GM12892 (cell line): ENCODE measurements at places on chromosomes 11 and 22.

- no peak for DNase-seq
Measured at GRCh38 chr11:40276960-40277359, 1182.5 kb downstream of the LRRC4C start.

DNA sequence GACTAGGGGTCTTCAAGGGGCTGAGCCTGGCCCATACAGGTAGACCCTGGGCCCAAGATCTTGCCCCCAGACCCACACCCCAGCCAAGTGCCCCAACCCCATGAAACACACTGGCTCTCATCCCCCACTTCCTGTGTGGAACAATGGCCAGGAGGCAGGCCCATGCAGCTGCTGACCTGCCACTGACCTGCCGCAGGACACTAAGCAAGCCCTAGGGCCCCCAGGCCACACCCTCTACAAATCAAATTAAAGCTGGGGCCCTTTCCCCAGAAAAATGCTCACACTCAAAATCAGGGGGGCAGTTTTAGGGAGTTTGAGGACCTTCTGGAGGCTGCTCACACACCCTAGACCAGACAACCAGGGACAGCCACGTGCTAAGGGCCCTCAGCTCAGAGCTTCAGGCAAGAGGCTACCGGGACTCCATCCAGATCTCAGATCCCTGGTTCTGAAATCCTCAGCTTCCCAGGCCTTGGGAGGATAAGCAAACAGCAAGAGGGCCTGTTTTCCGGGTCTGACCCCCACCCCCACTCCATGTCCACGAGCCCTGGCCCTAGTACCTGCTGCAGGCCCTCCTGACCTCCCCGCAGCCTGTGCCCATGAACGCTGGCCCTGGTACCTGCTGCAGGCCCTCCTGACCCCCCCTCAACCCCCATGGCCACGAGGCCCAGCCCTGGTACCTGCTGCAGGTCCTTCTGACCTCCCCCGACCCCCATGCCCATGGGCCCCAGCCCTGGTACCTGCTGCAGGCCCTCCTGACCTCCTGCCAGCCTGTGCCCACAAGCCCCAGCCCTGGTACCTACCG lies 10.0 kb downstream of the CARD10 start:
- DNase-seq, result no peak

GRCh38 chr11:119359365-119360214 lies 13.1 kb upstream of the MFRP start:
- no peak for DNase-seq

- DNase-seq, result no peak
Measured at GRCh38 chr22:49191506-49191980, 636.1 kb downstream of the BRD1 start.
